Airway epithelial cell (primary cell): ENCODE measurements at places on chromosomes 3 and 15. TPM values are rescaled to one million over a fixed set of nuclear protein-coding genes. Genes with fewer than 3 reads are reported as not detected.

The ZIC1 gene
- total RNA-seq = not detected in 2 replicates

The WDR72 gene
- not detected in 2 replicates for total RNA-seq

The IRAK2 gene
- 2.9 and 6.1 TPM in 2 replicates for total RNA-seq

The MKRN2OS gene
- 2.5 and 3.1 TPM in 2 replicates for total RNA-seq

The AMIGO3 gene
- 0.19 and 0.42 TPM in 2 replicates for total RNA-seq

The TMC3 gene
- not detected in 2 replicates for total RNA-seq

The TFRC gene
- 151 and 177 TPM in 2 replicates for total RNA-seq

The ATP13A5 gene
- total RNA-seq = 0.09 and 0.49 TPM in 2 replicates

The TMEM207 gene
- not detected in 2 replicates for total RNA-seq

The RGMA gene
- 5.9 and 6.6 TPM in 2 replicates for total RNA-seq

The ZNF385D gene
- 0.35 TPM in 1 of 2 replicates, not detected in the other for total RNA-seq

The PODXL2 gene
- total RNA-seq = 11.8 and 13.5 TPM in 2 replicates

The ILDR1 gene
- 1.7 and 1.9 TPM in 2 replicates for total RNA-seq

The ARGFX gene
- not detected in 2 replicates for total RNA-seq
